ENCODE measurements at places on chromosomes 11 and 22.

DNA sequence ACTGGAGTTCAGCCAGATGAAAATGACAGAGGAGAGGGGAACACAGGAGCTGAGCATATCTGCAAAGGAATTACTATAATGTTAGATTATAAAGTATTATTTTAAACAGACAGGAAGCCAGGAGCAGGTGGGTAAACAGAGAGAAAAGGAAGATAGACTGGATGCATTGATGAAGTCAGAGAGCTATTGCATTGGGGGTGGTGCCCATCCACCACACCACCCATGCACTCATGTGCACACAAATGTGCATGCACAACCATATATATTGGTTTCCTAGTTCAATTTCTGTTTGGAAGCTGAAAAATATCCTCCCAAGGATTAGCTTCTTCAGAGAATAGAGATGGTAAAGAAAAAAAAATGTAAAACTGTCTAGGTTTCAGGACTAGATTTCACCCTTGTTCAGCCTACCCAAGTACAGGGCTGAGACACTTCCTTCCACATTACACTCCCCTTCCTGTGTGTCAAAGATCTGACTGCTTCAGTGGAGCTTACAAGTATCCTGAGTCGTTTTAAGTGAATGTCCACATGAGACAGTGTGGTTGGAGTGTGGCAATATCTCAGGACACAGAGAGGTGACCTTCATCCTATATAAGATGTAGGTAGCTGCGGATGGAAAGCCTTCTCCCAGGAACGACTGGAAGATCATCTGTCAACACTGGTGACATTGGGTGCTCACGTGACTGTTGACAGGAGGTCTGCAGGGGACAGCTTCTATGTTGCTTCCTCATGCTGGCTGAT lies 12.2 kb upstream of the SMPD1 start:
- DNase-seq: no peak

DNA sequence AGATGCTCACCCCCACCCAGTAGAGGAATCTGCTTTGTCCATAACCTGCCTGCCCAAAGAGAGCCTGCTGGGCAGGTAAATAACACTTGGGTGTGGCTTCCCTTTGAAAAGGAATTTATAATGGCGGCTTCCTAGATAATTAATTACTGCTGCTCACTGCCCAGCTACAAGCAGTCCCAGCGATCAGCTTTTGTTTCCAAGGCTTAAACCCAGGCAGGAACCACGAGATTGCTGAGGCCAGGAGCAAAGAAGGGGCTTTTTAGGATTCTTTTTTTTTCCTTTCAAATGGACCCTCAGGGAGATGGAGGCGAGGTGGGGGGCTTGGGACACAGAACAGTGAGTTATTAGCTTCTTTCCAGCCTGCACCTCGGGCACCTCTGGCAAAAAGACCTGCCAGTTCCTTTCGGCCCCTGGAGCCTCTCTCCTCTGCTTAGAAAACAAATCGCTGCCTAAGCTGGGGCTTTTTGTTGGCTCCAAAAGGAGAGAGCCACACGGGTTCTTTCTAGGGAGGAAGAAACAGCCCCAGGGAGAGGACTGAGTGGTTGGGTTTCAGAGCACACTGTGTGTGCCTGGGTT lies 107.2 kb downstream of the TSPAN18 start:
- DNase-seq: no peak

DNA sequence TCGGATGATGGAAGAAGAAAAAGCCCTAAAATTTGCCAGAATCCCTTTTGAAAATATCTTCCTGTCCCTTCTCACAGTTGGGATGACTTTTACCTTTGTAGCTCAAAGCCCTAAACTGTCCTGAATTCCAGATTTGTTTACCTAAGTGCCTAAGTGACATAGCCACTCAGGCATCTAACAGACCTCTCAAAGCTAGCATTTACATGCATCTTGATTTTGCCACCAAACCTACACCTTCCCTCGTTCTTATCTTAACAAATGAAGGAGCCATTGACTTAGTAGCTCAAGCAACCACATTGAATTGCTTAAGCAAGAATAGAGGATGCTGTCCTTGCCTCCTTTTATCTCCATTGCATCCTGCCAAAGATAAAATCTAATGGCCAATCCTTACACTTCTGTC lies 198.4 kb upstream of the NTM start:
- no peak for DNase-seq

DNA sequence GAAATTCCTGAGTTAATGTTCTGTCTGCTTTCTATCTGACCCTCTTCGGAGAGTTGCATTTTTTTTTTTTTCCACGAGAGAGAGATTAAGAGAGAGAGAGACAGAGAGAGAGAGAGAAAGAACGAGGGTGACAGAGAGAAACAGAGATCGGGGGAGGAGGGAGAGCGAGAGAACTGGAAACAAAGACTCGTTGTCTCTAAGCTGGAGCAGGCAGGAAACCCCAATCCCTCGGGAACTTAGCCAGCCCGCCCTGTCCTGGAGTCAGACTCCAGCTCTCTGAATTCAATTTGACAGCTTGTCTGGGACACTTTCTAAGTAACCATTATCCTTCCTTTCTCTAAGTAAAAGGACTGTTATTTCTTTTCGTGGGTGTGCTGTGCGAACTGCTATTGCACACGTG lies 76.9 kb downstream of the KCNJ1 start:
- no peak for DNase-seq

- no peak for DNase-seq
Observed at GRCh38 chr22:28710107-28710506, 30.5 kb upstream of the TTC28 start.

- DNase-seq: no peak
Observed at GRCh38 chr11:40302669-40303068, 1156.8 kb downstream of the LRRC4C start.

GRCh38 chr11:64415286-64415685 lies 56.3 kb downstream of the RPS6KA4 start:
- no peak for DNase-seq

GRCh38 chr11:17352950-17353820 lies 1.6 kb downstream of the NCR3LG1 start:
- DNase-seq: peak; percentile 73

- peak; percentile 51 for DNase-seq
Observed at GRCh38 chr11:12043959-12044791, 35.7 kb upstream of the DKK3 start.

- no peak for DNase-seq
Observed at GRCh38 chr11:102226702-102227490, 90.4 kb upstream of the BIRC3 start.

- no peak for DNase-seq
Observed at GRCh38 chr11:44029507-44029845, 18.3 kb upstream of the ACCSL start.

DNA sequence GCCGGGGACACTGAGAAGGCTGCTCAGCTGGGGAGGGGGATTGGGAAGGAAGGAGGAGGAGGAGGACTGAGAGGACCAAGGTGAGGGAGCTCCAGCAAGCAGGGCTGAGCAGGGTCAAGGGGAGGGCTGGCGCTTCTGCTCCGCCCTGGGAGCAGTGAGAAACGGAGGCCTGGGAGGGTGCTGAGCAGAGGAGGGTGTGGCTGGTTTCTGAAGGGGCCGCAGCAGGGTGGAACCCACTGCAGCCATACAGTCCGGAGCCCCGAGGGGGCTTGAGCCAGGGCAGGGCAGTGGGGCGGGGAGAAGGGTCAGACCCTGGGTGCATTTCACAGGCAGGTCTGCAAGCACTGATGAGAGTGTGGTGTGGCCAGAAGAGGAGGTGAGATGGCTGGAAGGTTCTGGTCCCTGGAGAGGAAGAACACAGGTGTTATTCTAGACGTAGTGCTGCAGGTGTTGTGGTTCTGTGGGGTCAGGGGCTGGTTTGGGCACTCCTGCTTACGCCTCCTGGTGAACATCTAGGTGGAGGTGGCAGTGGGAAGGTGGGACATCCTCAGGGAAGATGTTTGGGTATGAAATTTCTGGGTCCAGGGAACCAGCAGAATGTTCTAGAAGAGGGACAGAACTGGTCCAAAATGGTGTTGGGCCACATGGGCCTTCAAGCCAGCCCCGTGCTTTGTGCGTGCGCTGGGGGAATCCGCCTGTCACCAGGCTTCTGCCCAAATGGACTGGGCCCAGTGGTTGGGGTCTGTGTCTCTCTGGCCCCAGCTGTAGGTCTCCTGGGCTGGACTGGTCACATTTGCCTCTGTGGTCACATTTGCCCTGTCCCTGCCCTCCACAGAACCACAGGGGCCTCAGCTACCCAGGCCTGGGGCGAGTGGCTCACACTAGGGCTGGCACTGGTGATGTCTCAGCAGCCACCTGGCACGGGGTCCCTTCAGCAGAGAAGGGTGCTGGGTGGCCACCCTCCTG lies 714.7 kb downstream of the BRD1 start:
- DNase-seq: no peak

GRCh38 chr11:16261836-16262644 lies 94.3 kb downstream of the SOX6 start:
- no peak for DNase-seq

- no peak for DNase-seq
Observed at GRCh38 chr11:3169255-3170043, 4.3 kb upstream of the OSBPL5 start.

- DNase-seq: no peak
Observed at GRCh38 chr22:39498802-39499201, 3.3 kb upstream of the MIEF1 start.

DNA sequence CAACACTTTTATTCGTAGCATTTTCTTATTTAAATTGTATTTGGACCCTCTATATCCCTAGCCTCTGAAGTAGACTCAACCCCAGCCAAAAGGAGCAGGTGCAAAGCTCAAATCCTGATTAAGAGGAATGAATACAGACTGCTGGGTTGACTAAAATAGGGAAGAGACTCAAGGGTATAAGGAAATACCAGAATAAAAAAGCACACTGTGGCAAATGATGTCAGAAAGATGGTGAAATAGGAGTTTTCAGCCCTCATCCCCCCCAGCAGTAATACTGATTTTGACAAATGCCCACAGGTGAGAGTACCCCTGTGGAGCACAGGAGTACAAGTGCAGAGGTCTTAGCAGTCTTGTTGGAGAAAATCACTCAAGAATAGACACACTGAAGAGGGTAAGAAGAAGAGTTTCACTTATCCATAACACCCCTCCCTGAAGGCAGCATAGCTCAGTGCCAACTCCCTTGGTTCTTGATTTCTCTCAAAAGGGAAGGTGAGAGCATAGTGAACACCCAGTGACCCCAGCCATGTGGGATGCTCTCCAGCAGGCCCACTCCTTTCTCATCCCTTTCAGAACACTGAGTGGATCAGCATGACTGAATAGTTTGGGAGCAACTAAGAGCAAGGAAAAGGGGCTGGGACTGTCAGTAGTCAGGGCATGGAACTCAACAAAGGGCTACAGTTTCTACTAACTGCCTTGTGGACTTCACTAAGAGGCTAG lies 71.7 kb downstream of the TBC1D22A start:
- DNase-seq: no peak

DNA sequence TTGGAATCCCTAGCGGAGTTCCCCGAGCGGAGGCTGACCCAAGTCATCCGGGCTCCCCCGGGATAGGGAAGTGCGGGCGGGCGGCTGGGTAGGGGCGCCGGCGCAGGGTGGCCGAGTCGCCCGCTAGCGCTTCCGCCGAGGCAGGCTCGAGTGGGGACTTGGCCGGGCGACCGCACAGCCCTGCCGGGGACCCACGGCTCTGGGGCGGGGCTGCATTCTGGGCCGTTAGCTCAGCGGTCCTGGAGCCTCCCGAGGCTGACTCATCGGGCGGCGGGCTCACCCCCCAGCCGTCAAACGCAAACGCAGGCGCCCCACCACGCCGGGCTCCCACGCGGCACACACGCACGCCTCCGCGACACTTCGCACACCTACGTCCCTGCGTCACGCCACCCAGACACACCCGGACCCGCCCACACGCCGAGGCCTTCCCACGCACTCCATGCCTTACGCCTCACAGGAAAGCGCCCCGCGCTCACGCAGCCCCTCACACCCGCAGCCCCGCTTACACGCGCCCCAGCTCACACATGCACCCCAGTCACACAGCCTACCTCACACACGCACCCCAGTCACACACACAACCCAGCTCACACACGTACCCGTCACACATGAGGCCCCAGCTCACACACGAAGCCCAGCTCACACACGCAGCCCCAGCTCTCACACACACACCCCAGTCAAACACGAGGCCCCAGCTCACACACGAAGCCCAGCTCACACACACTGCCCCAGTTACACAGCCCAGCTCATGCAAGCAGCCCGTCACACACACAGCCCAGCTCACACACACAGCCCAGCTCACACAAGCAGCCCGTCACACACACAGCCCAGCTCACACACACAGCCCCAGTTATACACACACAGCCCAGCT lies 1.2 kb downstream of the PHLDB1 start:
- DNase-seq: no peak

GRCh38 chr11:90895850-90896249 lies 673.0 kb upstream of the CHORDC1 start:
- no peak for DNase-seq

GRCh38 chr11:16936643-16937042 lies 77.6 kb downstream of the PLEKHA7 start:
- no peak for DNase-seq

DNA sequence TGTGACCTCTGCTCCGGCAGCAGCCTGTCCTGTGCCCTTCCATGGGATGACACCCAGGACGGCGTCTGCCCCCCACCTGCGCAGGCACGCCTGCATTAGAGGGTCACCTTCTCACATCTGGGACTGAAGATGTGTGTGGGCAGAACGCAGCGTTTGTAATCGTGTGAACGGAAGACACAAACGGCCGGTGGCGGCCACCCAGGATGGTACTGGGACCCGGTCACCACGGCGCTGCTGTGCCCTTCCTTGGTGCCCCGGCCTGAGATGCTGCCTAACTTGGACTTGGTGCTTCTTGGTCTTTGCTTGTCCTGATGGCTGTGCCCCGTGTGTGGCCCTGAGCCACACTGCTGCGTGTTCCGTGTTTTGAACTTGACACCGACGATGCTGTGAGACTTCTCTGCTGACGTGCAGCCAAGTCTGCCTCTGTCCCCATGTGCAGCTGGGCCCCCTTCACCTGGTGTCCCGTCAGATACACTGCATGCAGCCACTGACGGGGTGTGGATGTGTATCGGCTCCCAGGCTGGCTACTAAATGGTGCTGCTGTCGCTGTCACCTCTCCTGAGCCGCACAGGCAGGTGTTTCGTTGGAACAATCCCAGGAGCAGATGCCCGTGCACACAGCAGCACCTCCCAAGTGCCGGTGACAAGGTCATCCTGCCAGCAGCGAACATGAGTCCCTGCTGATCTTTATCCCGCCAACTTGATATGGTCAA lies 21.4 kb downstream of the YPEL1 start:
- no peak for DNase-seq

- DNase-seq: no peak
Observed at GRCh38 chr11:44226945-44227344, 83.0 kb downstream of the ALX4 start.

- no peak for DNase-seq
Observed at GRCh38 chr22:49894322-49895054, 23.8 kb downstream of the ALG12 start.

DNA sequence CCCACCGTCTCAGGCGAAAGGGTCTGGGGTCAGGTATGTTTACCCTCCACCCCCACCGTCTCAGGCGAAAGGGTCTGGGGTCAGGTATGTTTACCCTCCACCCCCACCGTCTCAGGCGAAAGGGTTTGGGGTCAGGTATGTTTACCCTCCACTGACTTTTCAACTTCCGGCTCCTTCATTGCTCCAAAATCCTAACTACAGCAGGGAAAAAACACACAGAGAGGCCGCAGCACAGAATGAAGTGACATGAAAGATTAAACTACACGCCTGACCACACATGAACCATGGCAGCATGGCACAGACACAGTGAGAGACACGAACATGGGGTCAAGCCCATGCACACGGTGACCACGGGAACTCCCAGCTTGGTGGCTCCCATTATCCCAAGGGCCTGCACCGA lies 634.9 kb upstream of the B3GAT1 start:
- DNase-seq: no peak
